Osteocyte (in vitro differentiated cells): ENCODE measurements at places on chromosomes 1 and 21. TPM values are rescaled to one million over a fixed set of nuclear protein-coding genes. Genes with fewer than 3 reads are reported as not detected.

DNA sequence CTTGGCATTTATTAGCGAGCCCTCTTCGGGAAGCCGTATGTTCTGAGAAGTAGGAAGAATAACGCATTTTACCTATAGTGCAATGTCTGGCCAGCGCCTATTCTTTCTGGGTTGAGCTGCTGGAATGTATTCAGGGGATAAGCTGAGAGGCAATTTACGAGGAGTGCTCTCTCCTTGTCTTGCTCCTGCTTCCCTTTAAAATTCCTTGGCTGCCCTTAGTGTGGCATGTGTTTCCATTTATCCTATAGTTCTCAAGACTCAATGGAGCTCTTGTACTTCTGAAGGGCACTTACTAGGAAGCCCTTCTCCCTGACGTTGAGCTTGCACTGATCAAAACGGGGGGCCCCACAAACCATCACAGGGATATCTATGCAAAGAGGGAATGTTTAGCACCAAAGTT is 364.6 kb downstream of the DISC1 start:
- peaks cover 15% of the 10 kb centered on the region for H3K4me1 ChIP-seq
- no peak overlapping the region for H3K27ac ChIP-seq
- no peaks in the 10 kb centered on the region for H3K27me3 ChIP-seq
- no peaks in the 10 kb centered on the region for H3K36me3 ChIP-seq

- H3K36me3 ChIP-seq, result peaks cover 37% of the 10 kb centered on the region
- H3K27ac ChIP-seq, result peak overlapping the region; percentile 35
- H3K4me3 ChIP-seq, result no peak overlapping the region
- H3K27me3 ChIP-seq, result no peaks in the 10 kb centered on the region
Measured at GRCh38 chr1:183877053-183877720, 72.3 kb downstream of the RGL1 start.

- peak overlapping the region; percentile 97 for H3K27ac ChIP-seq
- peaks cover 31% of the 10 kb centered on the region for H3K4me1 ChIP-seq
- peaks cover 12% of the 10 kb centered on the region for H3K27me3 ChIP-seq
- H3K4me3 ChIP-seq, result peak overlapping the region; percentile 97
- DNase-seq, result no peak
Measured at GRCh38 chr1:228457017-228457395, 30.2 kb upstream of the RNF187 start.

GRCh38 chr1:184502161-184502560 is 115.3 kb downstream of the C1orf21 start:
- H3K27me3 ChIP-seq, result no peaks in the 10 kb centered on the region
- H3K27ac ChIP-seq, result no peak overlapping the region
- DNase-seq, result no peak
- H3K4me3 ChIP-seq, result no peak overlapping the region
- H3K4me1 ChIP-seq, result peaks cover 3% of the 10 kb centered on the region

GRCh38 chr1:26861286-26861701 is 1.7 kb upstream of the SFN start:
- H3K36me3 ChIP-seq, result no peaks in the 10 kb centered on the region
- no peaks in the 10 kb centered on the region for H3K27me3 ChIP-seq
- no peak overlapping the region for H3K4me3 ChIP-seq
- H3K27ac ChIP-seq, result peak overlapping the region; percentile 44
- H3K4me1 ChIP-seq, result peaks cover 22% of the 10 kb centered on the region
- no peak for DNase-seq

- peaks cover 16% of the 10 kb centered on the region for H3K4me1 ChIP-seq
- DNase-seq, result no peak
- H3K36me3 ChIP-seq, result no peaks in the 10 kb centered on the region
- peaks cover 35% of the 10 kb centered on the region for H3K27me3 ChIP-seq
- no peak overlapping the region for H3K4me3 ChIP-seq
Measured at GRCh38 chr21:40845441-40845995, 1.4 kb downstream of the DSCAM start.

- H3K36me3 ChIP-seq, result no peaks in the 10 kb centered on the region
- H3K27ac ChIP-seq, result no peak overlapping the region
- H3K4me1 ChIP-seq, result peaks cover 16% of the 10 kb centered on the region
- no peak overlapping the region for H3K4me3 ChIP-seq
- no peak for DNase-seq
- no peaks in the 10 kb centered on the region for H3K27me3 ChIP-seq
Measured at GRCh38 chr1:10675813-10676212, 120.6 kb downstream of the CASZ1 start.

DNA sequence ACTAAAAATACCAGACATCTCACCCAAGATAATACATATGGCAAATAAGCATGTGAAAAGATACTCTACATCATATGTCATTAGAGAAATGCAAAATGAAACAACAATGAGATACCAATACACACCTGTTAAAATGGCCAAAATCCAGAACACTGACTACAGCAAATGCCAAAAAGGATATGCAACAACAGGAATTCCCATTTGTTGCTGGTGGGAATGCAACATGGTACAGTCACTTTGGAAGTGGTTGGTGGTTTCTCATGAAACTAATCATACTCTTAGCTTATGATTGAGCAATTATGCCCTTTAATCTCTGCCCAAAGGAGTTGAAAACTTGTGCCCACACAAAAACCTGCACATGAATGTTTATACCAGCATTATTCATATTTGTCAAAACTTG is 6.4 kb upstream of the RGS2 start:
- H3K36me3 ChIP-seq, result no peaks in the 10 kb centered on the region
- no peak for DNase-seq
- no peaks in the 10 kb centered on the region for H3K27me3 ChIP-seq
- H3K27ac ChIP-seq, result no peak overlapping the region
- no peak overlapping the region for H3K4me3 ChIP-seq

DNA sequence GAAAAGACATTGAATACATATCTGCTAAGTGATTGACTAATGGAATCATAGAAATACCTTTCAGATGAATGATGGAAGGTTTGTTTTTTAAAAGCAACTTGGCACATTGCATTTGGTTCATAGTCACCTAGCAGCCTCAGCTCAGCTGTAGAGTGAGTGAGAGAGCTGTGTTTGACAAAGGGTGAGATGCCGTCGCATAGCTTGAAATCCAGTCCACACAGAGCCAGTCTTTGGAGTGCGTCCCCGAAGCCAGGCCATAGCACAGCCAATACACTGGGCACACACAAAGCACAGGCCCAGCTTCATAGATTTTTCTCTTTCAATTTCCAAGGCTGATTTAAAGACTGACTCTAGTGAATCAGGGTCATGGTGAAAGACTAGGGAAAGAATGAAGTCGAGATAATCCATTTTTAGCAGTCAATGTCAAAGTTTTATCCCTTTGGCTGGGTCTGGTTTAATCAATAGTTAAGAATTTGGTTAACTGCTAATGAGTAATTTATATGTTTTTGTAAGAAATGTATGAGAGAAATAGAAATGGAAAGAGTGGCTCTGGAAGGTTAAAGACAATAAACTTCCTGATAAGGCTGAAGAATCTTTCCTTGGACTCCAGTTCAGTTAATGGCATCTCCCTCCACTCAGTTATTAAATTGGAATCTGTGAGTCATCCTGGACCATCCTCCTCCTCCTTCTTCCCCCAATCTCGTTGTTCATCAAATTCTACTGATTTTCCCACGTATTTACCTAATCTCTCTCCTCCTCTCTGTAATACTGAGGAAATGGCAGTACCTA is 101.2 kb upstream of the IRF2BP2 start:
- H3K4me3 ChIP-seq, result no peak overlapping the region
- H3K27ac ChIP-seq, result no peak overlapping the region
- H3K36me3 ChIP-seq, result no peaks in the 10 kb centered on the region
- no peak for DNase-seq
- no peaks in the 10 kb centered on the region for H3K27me3 ChIP-seq

- H3K27me3 ChIP-seq, result peaks cover 6% of the 10 kb centered on the region
- no peak overlapping the region for H3K27ac ChIP-seq
- H3K36me3 ChIP-seq, result no peaks in the 10 kb centered on the region
Measured at GRCh38 chr1:176843352-176844297, 320.9 kb downstream of the ASTN1 start.

- peaks cover 11% of the 10 kb centered on the region for H3K4me1 ChIP-seq
- DNase-seq, result no peak
- H3K36me3 ChIP-seq, result no peaks in the 10 kb centered on the region
- H3K27ac ChIP-seq, result no peak overlapping the region
- H3K27me3 ChIP-seq, result no peaks in the 10 kb centered on the region
- no peak overlapping the region for H3K4me3 ChIP-seq
Measured at GRCh38 chr21:31310750-31311149, 33.3 kb downstream of the TIAM1 start.

DNA sequence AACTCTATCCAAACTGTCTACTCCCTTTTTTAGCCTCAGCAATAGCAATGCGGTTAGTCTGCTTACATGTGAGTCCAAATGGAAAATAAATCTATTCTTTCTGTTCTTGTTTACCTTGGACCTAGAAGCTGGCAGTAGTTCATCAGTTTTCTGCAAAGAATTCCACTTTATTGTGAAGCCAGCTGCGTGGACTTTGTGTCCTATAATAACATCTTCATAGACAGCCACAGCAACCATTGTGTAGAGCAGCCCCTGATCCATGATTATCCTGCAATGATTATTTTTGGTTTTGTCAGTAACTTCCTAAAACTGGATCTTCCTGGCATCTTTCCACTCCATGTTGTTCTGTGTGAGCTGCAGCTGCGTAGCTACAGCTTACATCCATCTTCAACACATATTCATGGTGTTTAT is 408.7 kb downstream of the NUF2 start:
- H3K27me3 ChIP-seq, result no peaks in the 10 kb centered on the region
- H3K4me1 ChIP-seq, result no peaks in the 10 kb centered on the region
- no peak overlapping the region for H3K27ac ChIP-seq
- no peak for DNase-seq

ZNF593OS gene
- total RNA-seq, result not detected in 2 replicates

ANKRD65 gene
- 0.21 and 0.24 TPM in 2 replicates for total RNA-seq

OPTC gene
- total RNA-seq, result not detected in 2 replicates

NPPA gene
- total RNA-seq, result not detected in 2 replicates

KRTAP10-9 gene
- total RNA-seq, result not detected in 2 replicates

MX1 gene
- 4.0 and 5.0 TPM in 2 replicates for total RNA-seq

GPR37L1 gene
- not detected in 2 replicates for total RNA-seq
